Naive thymus-derived CD8-positive, alpha-beta T cell (primary cell): ENCODE measurements at places on chromosomes 16 and 17.

- DNase-seq, result no peak
Measured at GRCh38 chr17:10205549-10206185, 7.3 kb upstream of the GAS7 start.

DNA sequence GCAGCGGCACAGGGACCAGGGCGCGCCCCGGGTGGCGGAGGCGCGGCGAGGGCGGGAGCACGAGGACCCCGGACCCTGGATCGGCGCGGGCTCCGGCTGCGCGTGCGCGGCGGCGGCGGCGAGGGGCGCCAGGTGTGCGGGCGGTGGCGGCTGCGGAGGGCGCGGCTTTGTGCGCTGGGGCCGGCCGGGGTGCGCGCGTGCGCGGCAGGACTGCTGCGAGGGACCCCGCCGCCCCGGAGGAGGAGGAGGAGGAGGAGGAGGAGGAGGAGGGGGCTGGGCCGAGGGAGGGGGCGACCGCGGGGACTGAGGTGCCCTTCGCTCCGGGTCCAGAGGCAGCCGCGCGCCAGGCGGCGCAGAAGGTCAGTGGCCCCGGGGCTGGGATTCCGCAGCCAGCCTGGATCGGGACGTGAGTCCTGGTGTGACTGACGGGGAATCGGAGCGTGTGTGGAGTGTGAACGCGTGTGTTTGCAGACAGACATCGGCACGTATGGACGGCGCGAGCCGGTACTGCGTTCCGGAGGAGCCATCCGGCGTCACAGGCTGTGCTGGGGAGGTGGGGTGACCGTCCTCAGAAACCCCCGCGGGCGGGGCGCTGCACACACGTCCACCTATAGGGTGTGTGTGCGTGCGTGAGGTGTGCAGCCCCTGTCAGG lies 19.5 kb upstream of the RAP1GAP2 start:
- DNase-seq, result no peak

- DNase-seq, result no peak
Measured at GRCh38 chr17:40430272-40431230, 12.7 kb upstream of the IGFBP4 start.

DNA sequence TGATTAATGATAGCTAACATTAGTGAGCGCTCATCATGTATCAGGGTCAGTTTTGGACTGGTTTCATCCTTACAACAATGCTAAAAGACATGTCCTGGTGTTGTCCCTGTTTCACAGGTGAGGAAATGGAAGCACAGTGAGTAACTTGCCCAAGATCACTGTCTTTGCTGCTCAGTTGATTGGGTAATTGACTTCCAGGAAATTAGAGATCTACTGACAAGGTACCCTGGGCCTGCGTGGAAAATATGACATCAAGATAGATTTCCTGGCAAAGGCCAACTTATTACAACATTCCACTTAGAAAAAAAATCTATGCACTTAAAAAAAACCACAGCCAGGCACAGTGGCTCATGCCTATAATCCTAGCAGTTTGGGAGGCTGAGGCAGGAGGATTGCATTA lies 96.3 kb downstream of the CYLD start:
- no peak for DNase-seq

GRCh38 chr16:75621170-75621477 lies 2.0 kb downstream of the ADAT1 start:
- DNase-seq, result no peak

- DNase-seq, result no peak
Measured at GRCh38 chr16:9311303-9311954, 220.0 kb downstream of the HAPSTR1 start.

- peak; percentile 63 for DNase-seq
Measured at GRCh38 chr16:20901436-20902112, 1.0 kb downstream of the LYRM1 start.

DNA sequence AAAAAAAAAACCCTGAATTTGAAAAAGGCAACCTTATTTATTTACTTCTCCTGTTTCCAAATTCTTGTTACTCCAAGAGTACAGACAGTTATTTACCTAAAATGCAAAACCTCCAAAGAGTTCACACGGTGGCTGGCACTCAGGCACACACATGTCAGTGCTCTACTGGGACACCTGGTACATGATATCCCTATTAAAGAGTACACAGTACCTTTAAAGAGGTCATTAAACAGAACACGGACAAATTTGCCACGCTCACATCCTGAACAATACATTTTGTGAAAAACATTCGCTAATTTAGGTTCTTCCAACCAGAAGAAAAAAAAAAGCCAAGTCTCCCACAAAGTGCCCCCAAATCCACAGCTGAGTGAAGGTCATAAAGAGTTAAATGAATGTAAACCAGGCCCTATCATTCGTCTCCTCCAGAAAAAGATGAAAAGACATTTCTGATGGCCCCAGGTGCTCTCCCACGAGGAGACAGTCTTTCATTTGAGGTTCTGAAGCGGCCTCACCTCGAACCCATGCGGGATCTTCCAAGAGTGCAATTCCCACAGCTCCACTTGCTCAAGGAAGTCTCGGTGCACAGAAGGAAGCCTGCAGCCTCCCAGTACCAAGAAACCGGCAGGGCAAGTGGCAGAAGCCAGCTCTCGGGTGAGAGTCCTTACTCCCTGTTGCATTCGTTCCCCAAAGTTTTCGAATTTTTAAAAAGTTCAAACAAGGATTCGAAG lies 993 bp downstream of the ERN1 start:
- no peak for DNase-seq

GRCh38 chr16:15608398-15609285 lies 34.3 kb downstream of the MARF1 start:
- no peak for DNase-seq

- DNase-seq, result no peak
Measured at GRCh38 chr17:13419676-13420075, 182.1 kb downstream of the HS3ST3A1 start.

GRCh38 chr16:16167927-16168326 lies 55.4 kb downstream of the ABCC6 start:
- no peak for DNase-seq

GRCh38 chr16:10078541-10078949 lies 103.7 kb downstream of the GRIN2A start:
- no peak for DNase-seq

GRCh38 chr17:73976147-73976546 lies 227.3 kb upstream of the RPL38 start:
- DNase-seq, result no peak

- DNase-seq, result no peak
Measured at GRCh38 chr17:28293994-28294393, 25.0 kb upstream of the TMEM97 start.

- no peak for DNase-seq
Measured at GRCh38 chr17:42179911-42180410, 981 bp downstream of the KCNH4 start.

- DNase-seq, result peak; percentile 63
Measured at GRCh38 chr16:88815901-88816589, 4.3 kb upstream of the APRT start.

DNA sequence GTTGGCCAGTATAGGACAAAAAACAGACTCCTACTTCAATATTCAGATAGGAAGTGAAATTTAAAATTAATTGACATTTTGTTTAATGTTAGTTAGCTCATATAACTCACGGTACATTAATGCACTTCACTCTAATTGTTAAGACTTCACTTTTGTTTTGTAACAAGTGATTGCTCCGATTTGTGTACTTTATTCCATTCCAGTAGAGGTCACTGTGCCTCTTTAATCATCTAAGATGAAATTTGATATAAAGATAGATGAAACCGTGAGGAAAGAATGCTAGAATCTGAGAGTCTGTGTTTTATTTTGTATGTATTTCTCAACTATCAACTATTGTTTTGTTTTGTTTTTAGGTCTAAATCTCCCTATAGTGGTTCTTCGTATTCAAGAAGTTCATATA lies 29.0 kb downstream of the RBBP6 start:
- DNase-seq, result no peak

DNA sequence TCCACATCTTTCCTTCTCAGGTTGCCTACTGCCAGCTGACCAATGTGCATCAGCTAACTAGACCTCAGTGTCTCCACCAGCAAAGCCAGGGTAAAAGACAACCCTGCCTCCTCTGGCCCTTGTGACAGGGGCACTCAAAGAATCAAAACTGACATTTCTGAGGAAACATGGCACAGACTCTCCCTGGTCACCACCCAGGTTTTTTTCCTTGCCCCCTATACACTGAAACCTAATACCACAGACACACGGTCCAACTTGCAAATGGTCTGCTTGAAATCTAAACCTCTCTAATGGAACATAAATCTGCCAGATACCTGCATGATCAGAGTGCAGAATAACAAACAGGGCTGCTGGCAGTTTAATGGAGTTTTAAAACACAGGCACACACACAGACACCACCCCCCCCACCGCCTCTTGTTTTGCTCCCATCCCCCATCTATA lies 19.5 kb upstream of the CORO6 start:
- DNase-seq, result no peak

- DNase-seq, result no peak
Measured at GRCh38 chr17:75673487-75673886, 6.3 kb downstream of the SAP30BP start.

GRCh38 chr17:70168977-70169708 lies at the start of gene KCNJ2:
KCNJ2 (plus strand) TSS chr17:70169532; CDS start chr17:70175040, 5,508 bp downstream.
- no peak for DNase-seq

GRCh38 chr17:67017910-67018309 lies 26.4 kb upstream of the CACNG1 start:
- no peak for DNase-seq

GRCh38 chr17:73335591-73336407 lies 24.0 kb upstream of the CDC42EP4 start:
- no peak for DNase-seq

- no peak for DNase-seq
Measured at GRCh38 chr17:64355536-64356303, 34.9 kb downstream of the PECAM1 start.

DNA sequence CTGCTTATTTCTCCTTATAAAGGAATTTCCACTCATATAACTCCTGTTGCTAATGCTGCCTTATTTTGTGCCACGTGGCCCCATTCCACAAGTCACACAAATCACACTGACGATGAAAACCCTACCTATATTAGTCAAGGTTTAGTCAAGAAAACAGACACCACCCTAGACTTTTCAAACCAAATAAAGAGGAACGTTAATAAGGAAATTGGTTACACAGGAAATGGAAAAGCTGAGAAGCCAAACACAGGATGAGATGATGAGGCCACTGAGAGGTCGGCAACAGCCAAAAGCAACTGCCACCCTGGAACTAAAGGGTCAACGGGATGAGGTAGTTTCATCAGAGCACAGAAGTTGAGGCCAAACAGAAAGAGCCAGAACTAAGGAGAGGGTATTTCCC lies 47.3 kb upstream of the ALOX12 start:
- no peak for DNase-seq

- DNase-seq, result no peak
Measured at GRCh38 chr16:65414284-65414984, 292.6 kb upstream of the CDH11 start.

- DNase-seq, result peak; percentile 35
Measured at GRCh38 chr16:49921791-49922456, 66.0 kb upstream of the ZNF423 start.

DNA sequence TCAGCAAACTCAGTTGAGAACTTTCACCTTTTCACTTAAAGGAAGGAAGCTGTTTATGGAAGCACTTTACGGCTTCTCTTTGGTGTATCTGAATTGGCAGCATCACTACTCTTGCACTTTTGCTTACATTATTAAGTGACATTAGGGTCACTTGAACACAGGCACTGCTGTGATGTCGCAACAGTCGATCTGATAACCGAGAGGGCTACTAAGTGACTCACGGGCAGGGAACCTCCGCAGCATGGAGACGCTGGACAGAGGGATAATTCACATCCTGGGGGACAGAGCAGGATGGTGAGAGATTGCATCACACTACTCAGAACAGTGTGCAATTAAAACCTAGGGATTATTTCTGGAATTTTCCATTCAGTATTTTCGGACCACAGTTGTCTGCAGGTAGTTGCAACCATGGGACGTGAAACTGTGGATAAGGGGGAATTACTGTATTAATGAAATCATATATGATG lies 56.5 kb downstream of the DNAH2 start:
- no peak for DNase-seq

GRCh38 chr17:9576521-9577372 lies at the start of gene CFAP52:
CFAP52 (plus strand) TSS chr17:9576642; CDS start chr17:9576696, 54 bp downstream.
- DNase-seq, result peak; percentile 71

DNA sequence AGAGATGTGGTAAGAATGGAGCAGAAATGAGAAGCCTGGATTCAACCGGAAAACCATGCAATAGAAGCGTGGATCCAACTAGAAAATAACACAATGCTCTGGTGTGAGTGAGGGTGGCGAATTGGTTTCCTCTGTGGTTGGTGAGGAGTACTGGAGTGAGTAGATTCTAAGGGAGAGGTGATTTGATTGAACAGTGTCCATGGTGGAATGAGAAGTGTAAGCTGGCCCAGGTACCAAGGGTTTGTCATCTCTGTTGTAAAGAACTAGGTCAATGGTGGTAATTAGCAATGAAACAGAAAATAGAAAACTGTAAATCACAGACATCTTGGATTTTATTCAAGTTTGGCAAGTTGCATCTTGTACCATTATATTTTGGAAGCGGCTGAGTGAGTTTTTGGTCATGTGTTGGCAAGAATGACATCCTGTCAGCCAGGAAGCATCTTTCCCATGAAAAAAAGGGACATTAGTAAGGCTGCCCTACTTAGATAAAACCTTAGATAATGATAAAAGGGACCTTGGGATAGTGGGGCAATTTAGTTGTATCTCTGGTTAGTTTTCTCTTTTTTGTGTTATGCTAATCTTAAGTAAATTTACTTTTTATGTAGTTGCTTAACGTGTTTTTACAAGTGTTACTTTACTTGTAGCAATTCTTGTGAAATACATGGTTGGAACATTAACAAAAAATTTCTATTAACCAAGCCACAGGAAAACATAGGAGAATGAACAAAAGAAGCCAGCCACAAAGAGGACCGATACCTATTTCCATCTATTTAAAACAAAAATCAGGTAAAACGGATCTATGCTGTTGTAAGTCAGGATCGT lies 20.9 kb downstream of the HSD17B2 start:
- DNase-seq, result no peak

GRCh38 chr17:76495663-76496400 lies 5.4 kb downstream of the RHBDF2 start:
- DNase-seq, result no peak

- DNase-seq, result no peak
Measured at GRCh38 chr17:59331929-59332748, 684 bp downstream of the YPEL2 start.

DNA sequence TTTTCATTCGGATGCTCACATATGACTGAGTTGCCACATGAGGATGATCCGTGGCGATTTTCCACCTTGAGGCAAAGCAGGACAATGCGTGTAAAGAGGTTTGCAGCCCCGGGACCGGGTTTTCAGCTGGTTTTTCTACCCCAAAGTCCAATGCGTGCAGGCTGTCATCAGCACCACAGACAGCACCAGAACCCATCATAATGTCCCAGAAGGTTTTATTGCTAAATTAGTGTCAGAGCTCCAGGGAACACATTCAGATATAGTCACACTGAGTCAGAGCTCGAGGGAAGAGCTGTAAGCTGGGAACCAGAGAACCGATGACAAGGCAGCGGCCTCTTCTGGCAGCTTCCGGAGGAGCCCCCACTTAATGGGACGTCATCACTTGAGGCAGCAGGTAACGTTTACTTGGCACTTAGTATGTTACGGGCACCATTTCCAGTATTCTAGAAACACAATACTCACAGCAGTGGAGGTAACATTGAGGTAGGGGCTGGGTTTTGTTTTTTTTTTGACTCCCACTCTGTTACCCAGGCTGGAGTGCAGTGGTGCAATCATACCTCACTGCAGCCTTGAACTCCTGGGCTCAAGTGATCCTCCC lies 8.9 kb upstream of the NAGPA start:
- no peak for DNase-seq
